ENCODE measurements at places on chromosomes 3 and 15.

GRCh38 chr15:62121273-62122015, 43.6 kb downstream of the C2CD4B start:
- DNase-seq, result no peak

- no peak for DNase-seq
Observed at GRCh38 chr3:115347737-115348136, 200.6 kb upstream of the ZBTB20 start.

DNA sequence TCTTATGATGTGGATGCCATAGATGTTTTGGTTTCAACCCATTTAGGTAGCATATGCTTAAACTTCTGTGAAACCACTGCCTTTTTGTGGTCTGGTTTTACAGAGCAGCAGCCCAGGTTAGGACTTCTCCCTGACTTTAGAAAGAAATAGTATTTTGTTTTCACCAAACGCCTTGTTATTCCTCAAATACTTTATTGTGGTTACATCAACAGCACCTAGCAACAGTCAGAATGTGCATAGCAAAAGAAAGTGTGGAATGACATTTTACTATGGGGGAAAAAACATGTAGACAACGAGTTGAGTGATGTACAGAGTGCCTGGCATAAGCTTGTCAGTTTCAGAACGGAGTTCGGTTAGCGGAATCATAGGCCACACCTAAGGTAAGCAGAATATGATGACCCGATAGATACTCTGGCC, 159.2 kb downstream of the TPRG1 start:
- DNase-seq, result no peak

DNA sequence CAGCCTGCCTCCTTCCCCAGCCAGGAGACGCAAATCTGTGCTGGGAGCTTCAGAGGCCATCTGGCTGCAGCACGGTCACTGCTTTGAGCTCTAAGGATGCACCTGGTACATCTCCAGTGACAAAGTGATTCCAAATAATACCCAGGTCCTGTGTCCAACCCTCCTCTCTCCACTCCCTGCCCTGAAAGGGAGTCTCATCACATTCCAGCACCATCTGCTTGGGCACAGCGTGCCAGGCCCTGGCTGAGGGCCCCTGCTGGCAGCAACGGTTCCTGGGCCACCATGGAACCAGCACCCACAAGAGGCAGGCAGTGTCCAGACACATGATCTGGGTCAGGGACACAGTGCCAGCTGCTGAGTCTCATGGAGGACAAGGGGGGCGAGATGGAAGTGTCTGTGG, 81.3 kb downstream of the MTHFS start:
- DNase-seq, result no peak

GRCh38 chr3:168080499-168081170, 15.1 kb downstream of the GOLIM4 start:
- no peak for DNase-seq

GRCh38 chr3:106345353-106346027, 476.7 kb upstream of the CBLB start:
- peak; percentile 96 for DNase-seq

GRCh38 chr3:177724020-177724638, 526.8 kb upstream of the TBL1XR1 start:
- DNase-seq, result no peak

DNA sequence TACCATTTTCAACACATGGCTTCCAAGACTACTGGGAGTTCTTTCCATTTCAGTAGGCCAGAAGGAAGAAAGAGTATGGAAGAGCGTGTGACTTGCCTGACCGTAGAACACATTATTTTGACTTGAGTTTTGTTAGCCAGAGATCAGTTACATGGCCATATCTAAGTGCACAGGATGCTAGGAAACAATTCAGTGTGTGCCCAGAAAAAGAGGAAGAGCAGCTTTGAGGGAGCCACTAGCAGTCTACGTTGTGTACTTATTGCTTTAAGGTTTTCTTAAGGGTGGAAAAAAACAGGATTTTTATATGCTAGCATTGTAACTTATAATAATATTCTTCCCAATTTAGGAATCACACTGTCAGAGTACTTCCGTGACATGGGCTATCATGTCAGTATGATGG, 44.1 kb upstream of the GRAMD1C start:
- no peak for DNase-seq

GRCh38 chr3:23761440-23761896, 44.3 kb upstream of the UBE2E1 start:
- DNase-seq, result no peak

DNA sequence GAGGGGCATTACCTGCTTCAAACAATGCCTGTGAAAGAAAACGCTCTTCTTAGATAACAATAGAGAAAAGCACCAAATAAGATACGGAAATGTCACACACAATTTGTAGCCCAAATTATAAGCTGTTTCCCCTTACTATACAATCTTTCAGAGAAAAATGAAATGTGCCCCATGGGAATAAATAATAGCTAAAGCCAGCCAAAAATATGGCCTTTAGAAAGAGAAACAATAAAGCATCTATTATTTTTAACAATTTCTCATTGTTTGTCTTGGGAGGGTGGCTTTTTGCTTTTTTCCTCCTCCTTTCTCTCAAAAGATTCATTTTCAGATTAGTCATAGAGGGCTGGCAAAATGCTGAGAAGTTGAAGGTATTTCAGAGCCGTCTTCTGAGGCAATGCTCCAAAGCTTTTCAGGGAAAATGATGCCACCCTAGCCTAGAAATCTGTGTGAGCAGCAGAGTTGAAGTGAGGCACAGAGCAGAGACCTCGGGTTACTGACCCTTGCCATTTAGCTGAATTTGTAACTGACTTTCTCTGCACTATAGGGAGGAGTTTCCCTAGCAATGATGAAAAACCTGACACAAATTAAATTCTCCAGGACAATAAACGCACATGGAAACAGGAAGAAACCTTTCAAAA, 86.3 kb upstream of the PRICKLE2 start:
- DNase-seq, result no peak

GRCh38 chr3:170346481-170347392, 10.8 kb upstream of the SKIL start:
- no peak for DNase-seq

GRCh38 chr3:133872161-133872560, 23.5 kb downstream of the RAB6B start:
- no peak for DNase-seq

DNA sequence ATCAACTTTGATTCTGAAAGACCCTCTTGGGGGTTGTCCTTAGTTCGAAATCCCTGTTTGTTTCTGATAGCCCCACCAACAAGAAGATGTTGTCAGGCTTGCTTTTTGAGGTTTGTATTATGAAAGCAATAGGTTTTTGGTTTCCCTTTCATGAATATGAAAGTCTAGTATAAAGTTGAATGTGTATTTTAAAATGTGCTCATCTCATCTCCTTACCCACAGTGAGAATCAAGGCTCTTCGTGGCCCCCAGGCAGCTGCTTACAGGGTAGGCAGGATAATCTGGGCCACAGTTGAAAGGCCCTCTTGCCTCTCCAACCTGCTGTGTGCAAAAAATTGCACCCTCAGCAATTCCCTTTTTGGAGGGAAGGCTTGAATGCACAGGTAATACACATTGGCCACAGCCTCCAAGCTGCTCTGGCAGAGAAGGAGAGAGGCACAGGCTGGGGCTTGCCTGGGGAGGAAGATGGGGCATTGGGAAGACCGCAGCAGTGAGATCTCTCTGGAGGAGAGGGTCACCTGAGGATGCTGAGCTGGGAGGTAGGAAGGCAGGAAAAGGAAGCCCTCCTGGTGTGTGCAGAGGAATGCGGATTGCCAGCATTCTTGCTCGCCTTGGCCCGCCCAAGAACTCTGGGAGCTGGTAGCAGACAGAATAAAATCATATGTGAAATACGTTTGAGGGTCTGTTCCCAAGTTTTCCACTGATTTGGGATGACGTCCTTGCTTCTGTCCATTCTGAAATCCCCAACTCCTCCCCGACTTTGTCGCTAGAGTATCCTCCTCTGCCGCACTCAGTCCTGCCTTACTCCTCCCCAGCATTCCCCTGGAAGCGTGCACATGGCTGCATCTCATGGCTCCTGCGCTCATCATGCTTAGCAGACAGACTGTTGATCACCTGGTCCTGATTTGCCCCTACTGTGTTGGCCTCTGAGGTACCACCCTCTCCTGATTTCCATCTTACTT, 196.4 kb downstream of the RPLP1 start:
- DNase-seq, result no peak

DNA sequence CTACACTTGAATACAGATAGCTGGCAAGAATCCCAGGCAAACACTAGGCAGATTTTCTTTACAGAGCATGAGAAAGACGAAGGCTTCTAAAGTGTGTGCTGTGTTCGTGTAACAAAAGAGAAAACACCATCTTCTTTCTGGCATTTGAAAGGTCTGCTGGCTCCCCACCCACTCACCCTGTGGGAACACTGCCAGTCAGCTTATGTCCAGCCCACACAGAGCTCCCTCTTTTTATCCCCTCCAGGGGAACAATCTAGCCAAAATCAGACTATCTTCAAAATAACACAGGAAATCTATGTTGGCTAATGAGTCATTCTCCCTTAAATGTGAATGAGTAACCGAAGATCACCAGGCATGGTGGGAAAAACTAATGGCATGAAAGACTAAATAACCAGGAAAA, 45.6 kb upstream of the PAQR5 start:
- peak; percentile 62 for DNase-seq

DNA sequence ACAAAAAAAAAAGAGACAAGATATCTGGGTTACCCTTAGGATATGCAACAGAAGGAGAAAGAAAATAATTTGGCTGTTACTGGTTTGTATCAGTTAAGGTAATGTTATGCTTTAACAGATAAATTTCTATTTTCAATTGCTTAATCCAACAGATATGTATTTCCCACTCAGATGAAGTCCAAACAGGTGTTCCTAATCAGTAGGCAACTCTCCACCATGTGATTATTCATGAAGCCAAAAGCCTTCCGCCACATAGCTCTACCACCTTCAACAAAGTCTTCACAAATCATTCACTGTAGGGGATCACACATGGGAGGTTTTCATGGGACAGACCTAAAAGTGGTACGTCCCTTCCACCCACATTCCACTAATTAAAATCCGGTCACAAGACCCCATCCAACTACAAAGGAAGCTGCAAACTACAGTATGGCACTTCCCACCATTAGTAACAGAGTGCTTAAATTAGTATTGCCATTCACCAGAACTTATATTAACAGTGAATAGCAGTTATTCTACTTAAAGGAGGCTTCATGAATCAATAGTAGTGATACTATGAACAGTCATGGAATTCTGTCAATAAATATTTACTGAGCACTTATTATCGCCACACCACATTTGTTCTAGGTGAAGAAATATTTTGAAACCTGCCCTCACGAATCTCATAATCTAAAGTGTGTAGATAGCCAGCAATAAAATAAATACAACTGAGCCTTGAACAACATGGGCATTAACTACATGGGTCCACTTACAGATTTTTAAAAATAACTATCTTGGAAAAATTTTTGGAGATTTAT, 66.5 kb downstream of the SFMBT1 start:
- no peak for DNase-seq

DNA sequence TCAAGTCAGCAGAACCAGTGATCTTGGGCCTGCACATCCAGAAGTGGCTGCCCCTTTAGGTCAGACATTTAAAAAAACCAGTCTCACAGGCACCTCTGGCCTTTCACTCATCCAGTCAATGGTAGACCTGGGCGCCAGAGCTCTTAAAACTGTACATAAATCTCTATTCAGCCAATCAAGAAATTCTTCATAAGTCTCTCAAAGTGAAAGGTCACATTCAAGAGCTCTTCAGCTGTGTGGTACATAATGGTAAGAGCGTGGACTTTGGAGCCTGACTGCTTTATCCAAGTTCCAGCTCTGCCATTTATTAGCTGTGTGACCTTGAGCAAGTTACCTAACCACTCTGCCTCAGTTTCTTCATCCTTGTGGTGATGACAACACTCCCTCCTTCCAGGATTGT, 22.3 kb upstream of the MORF4L1 start:
- no peak for DNase-seq

- no peak for DNase-seq
Observed at GRCh38 chr3:45571969-45572368, 22.6 kb upstream of the LIMD1 start.

GRCh38 chr3:47661121-47661752, 82.6 kb upstream of the CSPG5 start:
- no peak for DNase-seq

DNA sequence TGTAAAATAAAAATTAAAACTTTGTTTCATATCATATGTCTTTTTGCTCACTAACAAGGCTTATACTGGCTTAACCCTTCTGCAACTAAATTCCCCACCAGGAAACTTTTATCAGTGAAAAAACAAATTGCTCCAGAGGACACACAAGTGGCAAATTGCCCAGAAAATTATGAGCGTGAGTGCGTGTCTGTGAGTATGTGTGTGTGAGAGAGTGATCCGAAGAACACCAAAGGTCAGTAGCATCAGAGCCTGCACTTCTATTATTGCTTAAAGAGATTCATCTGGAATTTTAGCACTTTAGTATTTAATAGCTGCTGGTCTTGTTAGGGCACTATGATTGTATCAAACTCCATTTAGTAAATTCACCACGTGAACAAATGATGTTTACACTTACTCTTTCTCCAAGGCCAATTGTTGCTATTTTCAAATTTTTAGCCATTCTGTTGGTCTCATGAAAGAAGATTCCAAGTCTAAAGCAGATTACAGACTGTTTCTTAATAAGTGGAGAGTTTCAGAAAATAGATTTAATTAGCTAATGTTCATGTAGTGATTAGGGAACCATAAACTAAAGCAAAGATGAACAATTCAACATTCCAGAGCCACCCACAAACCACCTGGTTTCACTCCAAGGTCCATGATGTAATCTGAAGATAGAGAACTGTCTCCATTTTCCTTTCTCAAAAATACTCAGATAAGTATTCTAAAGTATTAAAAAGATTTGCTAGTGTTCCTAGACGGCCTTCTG, 91.1 kb upstream of the IL12A start:
- peak; percentile 47 for DNase-seq

DNA sequence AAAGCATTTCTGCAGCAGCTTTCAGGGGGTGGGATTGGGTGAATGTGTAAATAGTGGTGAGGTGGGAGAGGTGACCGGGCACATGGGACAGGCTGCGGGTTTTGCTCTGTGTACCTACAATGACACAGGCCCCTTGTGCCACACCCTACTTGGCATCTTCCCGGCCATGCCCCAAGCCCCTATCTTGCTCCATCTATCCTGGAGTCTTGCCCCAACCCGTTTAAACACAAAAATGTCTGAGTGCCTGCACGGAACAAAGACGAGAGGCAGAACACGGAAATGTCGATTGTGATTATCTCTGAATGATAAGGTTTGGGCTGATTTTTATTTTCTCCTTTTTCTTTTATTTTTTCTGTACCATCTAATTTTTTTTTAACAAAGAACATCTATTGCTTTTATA, 46.0 kb upstream of the SLC6A1 start:
- no peak for DNase-seq

- DNase-seq, result no peak
Observed at GRCh38 chr3:74538669-74539068, 75.8 kb downstream of the CNTN3 start.

DNA sequence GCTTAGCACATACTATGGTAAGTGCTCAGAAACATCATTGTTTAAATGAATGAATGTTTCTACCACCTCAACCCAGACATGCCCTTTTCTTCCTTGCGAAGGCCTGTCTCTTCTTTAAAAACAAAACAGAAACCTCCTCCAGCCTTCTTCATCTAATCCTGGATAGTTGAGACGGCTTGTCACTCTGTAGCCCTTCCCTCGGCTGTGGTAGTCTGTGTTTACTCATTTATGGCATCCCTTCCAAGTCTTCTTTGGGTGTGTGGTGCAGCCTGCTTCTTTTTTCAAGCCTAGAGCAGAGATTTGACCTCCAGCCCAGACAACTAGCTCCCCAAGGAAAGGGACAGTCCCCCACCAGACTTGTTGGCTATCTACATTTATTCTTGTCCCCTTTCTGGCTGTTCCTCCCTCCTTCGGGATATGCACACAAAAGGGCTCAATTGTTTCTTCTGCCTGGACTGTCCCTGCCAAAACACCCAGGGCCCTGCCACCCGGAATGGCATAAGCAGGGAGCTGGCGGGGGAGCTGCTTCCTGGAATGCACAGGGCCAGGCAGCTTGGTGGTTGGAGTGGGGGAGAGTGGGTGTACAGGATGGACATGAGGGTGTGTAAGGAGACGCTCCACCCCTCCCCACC, 67.8 kb downstream of the ITGA11 start:
- DNase-seq, result no peak
